Sigmoid colon (tissue), 7 donors: ENCODE measurements at places on chromosomes 7 and 10. TPM values are rescaled to one million over a fixed set of nuclear protein-coding genes. Genes with fewer than 3 reads are reported as not detected.

DNA sequence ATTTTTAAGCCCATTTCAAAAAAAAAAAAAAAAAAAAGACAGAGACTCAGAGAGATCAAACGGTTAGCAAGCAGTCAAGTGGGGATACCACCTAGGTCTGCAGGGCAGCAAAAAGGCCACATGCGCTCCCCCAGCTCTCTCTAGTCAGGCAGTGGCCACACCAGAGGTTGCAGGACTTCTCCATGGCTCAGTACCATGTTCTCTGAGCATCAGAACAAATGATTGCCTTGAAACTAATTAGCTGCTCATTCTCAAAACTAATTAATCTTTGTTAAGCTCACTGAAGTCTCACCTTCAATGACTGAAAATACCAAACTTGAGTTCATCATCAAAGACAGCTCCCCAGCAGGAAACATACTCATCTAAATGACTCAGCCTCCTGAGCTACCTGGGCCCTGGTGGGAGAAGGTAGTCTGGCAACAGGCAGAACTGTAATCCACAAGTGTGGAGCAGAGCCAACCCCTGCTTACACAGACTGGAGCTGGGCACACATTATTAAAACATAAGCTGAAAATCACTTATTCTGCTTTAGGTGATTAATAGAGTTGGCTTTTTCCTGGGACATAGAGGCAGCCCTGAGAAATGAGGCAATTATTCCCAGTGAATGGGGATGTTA lies 319.6 kb downstream of the GRID1 start:
- DNase-seq: peak; percentile 6
- H3K4me3 ChIP-seq: no peak overlapping the region

DNA sequence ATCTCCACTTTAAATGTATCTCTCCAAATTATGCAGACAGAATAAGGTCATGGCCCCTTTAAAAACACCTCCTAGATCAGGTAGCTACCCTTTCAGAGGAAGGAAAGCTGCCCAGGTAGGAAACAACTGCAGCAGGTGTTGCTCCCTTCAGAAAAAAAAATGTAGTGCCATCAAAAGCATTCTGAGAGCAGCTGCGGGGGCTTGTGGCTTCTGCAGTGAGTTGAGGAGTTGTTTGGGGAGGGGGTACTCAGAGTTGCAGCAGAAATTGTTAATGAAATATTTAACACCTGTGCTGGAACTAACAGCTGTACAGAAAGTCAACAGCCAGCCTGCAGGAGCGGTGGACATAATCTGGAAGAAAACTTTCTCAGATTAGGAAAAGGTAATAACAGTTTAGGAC lies 24.0 kb downstream of the CDHR3 start:
- no peaks in the 10 kb centered on the region for H3K4me1 ChIP-seq

DNA sequence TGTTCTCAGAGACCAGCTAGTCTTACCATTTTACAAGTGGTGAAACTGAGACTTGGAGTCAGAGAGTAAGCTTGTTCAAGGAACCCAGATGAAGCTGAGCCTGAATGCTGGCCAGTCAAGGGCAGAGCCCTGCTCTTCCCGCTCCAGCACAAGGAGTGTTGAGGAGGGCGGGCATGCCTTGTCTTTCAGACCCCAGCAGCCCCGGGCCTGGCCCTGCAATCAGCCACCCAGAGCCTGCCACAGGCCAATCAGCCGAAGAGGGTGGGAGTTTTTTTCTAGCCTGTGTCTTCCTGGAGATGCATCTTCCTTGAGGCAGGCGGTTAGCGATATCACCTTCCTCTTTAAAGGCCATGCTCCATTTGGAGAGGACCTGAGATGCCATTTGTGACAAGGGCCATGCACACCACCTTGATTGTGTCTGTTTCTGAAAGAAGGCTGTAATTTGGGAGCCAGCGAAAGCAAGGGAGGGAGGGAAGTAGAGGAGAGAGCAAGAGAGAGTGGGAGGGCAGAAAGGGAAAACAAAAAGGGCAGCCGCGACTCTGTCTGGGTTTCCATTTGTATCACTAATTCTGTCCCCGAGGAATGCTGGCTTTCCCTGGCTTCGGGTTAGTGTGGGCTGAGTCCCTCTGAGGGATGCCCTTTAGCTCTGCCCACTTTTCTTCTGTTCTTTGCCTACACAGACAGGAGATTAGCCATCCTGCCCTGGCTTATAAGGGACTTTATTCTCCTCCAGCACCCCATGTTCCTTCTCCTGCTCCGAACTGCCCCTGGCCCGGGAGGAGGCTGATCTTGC lies 8.0 kb downstream of the CDH23 start:
- no peak overlapping the region for H3K4me3 ChIP-seq
- no peak overlapping the region for H3K27ac ChIP-seq
- no peaks in the 10 kb centered on the region for H3K4me1 ChIP-seq
- H3K36me3 ChIP-seq: no peaks in the 10 kb centered on the region

GRCh38 chr7:124716894-124717293 lies 48.7 kb downstream of the GPR37 start:
- no peaks in the 10 kb centered on the region for H3K4me1 ChIP-seq
- H3K36me3 ChIP-seq: no peaks in the 10 kb centered on the region
- no peak overlapping the region for H3K4me3 ChIP-seq
- no peak for DNase-seq
- H3K27ac ChIP-seq: no peak overlapping the region

GRCh38 chr10:58266826-58267712 lies 625 bp downstream of the IPMK start:
- no peaks in the 10 kb centered on the region for H3K36me3 ChIP-seq
- DNase-seq: peak; percentile 85
- peak overlapping the region; percentile 85 for H3K4me3 ChIP-seq
- no peaks in the 10 kb centered on the region for H3K27me3 ChIP-seq

DNA sequence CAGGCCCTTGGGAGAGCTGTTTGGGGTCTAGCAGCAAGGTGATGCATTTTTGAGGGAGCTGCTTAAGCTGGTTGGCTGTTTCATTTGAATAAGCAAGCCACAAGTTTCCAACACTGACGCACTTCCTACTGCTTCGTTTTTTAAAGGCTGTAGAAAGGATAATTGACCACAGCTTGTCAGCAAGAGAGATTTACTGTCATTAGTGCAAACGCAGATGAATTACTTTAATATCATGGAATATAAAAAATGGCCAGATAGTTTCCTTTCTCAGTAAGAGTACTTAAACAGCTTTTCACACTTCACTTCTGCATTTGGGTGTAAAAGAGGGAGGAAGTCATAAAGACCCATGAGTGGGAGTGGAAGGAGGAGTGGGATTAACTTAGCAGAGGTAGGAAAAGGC lies 61.5 kb downstream of the FZD1 start:
- H3K4me1 ChIP-seq: no peaks in the 10 kb centered on the region
- no peaks in the 10 kb centered on the region for H3K27me3 ChIP-seq
- no peaks in the 10 kb centered on the region for H3K36me3 ChIP-seq
- no peak overlapping the region for H3K4me3 ChIP-seq
- no peak for DNase-seq

GRCh38 chr10:67015225-67015624 lies 89.4 kb downstream of the LRRTM3 start:
- no peak overlapping the region for H3K27ac ChIP-seq
- no peak for DNase-seq
- no peaks in the 10 kb centered on the region for H3K27me3 ChIP-seq

GRCh38 chr7:112939574-112940313 lies 146.9 kb downstream of the GPR85 start:
- DNase-seq: peak; percentile 100
- no peaks in the 10 kb centered on the region for H3K27me3 ChIP-seq
- H3K4me1 ChIP-seq: peaks cover 23% of the 10 kb centered on the region

- no peak for DNase-seq
- H3K4me3 ChIP-seq: no peak overlapping the region
- H3K27me3 ChIP-seq: no peaks in the 10 kb centered on the region
- no peaks in the 10 kb centered on the region for H3K36me3 ChIP-seq
- H3K4me1 ChIP-seq: peaks cover 5% of the 10 kb centered on the region
Measured at GRCh38 chr10:75776738-75777504, 345.5 kb downstream of the LRMDA start.

DNA sequence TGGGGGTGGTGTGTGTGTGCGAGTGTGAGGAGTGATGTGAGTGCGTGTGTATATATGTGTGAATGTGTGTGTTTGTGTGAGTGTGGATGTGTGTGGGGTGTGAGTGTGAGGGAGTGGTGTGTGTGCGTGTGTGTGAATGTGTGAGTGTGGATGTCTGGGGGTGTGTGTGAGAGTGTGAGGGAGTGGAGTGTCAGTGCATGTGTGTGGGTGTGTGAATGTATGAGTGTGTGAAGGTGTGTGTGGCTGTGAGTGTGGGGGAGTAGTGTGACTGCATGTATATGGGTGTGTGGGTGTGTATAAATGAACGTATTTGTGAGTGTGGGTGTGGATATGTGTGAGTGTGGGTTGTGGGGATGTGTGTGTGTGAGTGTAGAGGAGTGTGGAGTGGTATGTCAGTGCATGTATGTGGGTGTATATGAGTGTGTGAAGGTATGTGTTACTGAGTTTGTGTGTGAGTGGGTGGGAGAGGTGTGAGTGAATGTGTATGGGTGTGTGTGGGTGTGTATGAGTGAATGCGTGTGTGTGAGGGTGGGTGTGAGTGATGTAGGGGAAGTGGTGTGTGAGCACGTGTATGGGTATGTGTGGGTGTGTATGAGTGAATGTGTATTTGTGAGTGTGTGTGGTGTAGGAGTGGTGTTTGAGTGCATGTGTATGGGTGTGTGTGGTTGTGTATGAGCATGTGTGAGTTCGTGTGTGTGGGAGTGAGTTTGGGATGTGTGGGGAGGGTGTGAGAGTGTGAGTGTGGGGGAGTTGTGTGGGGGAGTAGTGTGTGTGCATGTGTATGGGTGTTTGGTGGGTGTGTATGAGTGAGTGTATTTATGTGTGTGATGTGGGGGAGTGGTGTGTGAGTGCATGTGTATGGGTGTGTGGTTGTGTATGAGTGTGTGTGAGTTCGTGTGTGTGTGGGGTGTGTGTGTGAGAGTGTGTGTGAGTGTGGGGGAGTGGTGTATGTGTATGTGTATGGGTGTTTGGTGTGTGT lies 28.5 kb upstream of the NUB1 start:
- no peak for DNase-seq
- peaks cover 14% of the 10 kb centered on the region for H3K4me1 ChIP-seq
- no peak overlapping the region for H3K27ac ChIP-seq

- no peaks in the 10 kb centered on the region for H3K36me3 ChIP-seq
- no peak for DNase-seq
- no peak overlapping the region for H3K27ac ChIP-seq
- no peak overlapping the region for H3K4me3 ChIP-seq
- H3K27me3 ChIP-seq: no peaks in the 10 kb centered on the region
Measured at GRCh38 chr10:125193306-125193877, 33.0 kb upstream of the CTBP2 start.

DNA sequence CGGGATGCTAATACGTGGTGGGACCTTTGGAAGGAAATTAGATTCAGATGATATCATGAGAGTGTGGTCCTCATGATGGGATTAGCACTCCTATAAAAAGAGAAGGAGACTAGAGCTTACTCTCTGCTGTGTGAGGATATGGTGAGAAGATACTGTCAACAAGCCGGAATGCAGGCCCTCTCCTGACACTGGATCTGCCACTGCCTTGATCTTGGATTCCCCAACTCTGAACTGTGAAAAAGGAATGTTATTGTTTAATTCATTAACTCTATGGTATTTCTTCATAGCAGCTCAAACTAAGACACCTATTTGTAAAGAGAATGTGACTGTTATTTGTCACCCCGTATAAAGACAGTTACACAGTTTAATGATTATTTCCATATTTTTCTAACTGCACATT lies 1227.5 kb upstream of the C7orf33 start:
- no peak overlapping the region for H3K4me3 ChIP-seq
- H3K36me3 ChIP-seq: no peaks in the 10 kb centered on the region
- DNase-seq: no peak
- H3K27me3 ChIP-seq: no peaks in the 10 kb centered on the region
- H3K27ac ChIP-seq: no peak overlapping the region

GRCh38 chr10:35364808-35365207 lies 28.5 kb downstream of the CCNY start:
- DNase-seq: no peak
- no peaks in the 10 kb centered on the region for H3K27me3 ChIP-seq
- peaks cover 55% of the 10 kb centered on the region for H3K4me1 ChIP-seq
- no peaks in the 10 kb centered on the region for H3K36me3 ChIP-seq
- no peak overlapping the region for H3K27ac ChIP-seq

DNA sequence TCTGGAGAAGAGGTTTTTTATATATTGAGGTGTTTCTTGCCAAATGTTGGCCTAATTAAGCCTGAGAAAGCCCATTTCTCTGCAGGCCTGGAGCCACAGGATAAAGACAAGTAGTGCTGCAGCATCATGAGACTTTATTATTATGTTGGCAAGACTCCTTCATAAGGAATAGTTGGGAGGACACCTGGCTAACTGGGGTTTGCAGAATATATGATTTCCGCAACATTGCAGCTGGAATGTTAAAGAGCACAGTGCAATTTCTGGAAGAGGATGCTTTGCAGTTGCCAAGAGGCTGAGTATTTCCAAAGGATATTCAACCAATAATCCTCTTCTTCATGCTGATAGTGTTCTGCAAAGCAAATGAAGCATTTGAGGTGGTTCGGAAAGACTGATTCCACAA lies 1512.8 kb upstream of the LRRTM3 start:
- no peak overlapping the region for H3K4me3 ChIP-seq
- no peaks in the 10 kb centered on the region for H3K4me1 ChIP-seq
- H3K27me3 ChIP-seq: no peaks in the 10 kb centered on the region
- no peak overlapping the region for H3K27ac ChIP-seq
- H3K36me3 ChIP-seq: no peaks in the 10 kb centered on the region
- no peak for DNase-seq

DNA sequence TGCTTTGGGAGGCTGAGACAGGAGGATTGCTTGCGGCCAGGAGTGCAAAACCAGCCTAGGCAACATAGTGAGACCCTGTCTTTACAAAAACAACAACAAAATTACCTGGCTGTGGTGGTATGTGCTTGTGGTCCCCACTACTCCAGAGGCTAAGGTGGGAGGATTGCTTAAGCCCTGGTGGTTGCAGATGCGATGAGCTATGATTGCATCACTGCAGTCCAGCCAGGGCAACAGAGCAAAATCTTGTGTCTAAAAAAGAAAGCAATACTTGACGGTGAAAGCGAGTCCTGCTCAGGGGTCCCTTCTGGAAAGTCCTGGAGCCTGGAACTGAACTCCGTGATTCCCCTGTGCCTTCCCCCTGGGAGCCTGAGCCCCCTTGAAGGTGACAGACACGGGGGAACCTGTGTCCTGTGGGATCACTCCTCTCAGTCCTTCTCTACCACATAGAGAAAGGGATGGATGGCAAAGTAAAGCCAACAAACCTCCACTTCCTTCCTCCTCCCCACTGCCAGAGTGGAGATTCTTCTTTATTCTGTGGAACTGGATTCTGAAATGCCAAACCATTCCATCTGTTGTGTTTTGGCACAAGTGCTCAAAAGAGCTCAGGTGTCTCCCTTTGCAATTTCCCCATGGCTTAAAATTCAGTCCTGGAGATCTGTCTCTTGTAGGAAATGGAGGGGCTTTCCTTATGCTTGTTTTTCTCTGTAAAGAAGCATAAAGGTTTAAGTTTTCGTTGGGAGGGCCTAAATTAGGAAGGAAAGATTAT lies 50.6 kb downstream of the KIAA1217 start:
- no peak for DNase-seq
- no peak overlapping the region for H3K27ac ChIP-seq
- no peak overlapping the region for H3K4me3 ChIP-seq
- peaks cover 7% of the 10 kb centered on the region for H3K4me1 ChIP-seq
- no peaks in the 10 kb centered on the region for H3K36me3 ChIP-seq
- no peaks in the 10 kb centered on the region for H3K27me3 ChIP-seq

Gene CCDC7
- 44.8 TPM for total RNA-seq

Gene CALHM1
- total RNA-seq: not detected

Gene CAMK2G
- 221 TPM for total RNA-seq

Gene CDK1
- 1.1 TPM for total RNA-seq

Gene ARHGEF35
- total RNA-seq: 1.9 TPM

Gene HABP2
- total RNA-seq: not detected

Gene CYP2C19
- not detected for total RNA-seq

Gene ASZ1
- not detected for total RNA-seq

Gene PNLIPRP3
- not detected for total RNA-seq

Gene PNLIPRP2
- total RNA-seq: not detected

Gene TMEM213
- total RNA-seq: not detected

Gene GNAT3
- total RNA-seq: not detected

Gene PVRIG
- total RNA-seq: 0.16 TPM

Gene ATG9B
- total RNA-seq: not detected

Gene TDRD1
- not detected for total RNA-seq
